Memory B cell (primary cell): ENCODE measurements at places on chromosomes 4 and X.

DNA sequence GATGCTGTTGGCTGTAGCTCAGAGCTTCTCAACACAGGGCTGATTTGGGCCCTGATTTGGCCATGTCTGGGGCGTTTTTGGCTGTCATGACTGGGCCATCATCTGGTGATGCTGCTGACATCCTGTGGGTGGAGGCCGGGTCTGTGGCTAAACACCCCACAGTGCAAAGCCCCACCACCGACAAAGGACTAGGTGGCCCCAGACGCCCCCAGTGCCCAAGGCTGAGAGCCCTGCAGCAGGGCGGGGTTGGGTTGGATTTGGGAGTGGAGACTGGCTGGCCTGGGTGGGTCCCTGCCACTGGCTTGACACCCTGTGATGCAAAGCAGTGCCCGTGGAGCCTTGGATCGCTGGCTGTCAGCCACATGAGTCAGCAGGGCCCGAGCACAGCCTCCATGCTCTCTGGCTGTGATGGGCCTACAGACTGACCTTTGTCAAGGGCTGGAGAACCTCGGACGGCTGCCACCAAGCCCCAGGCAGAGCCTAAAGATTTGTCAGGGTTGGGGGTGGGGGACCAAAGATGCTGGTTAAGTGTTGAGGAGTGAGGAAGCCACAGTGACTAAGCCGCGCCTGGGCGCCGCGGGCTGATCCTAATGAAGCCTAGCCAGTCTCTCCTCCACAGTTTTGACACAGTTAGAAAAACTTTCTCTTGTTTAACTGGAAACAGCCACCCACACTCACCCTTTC lies 28.3 kb downstream of the CYTL1 start:
- DNase-seq: no peak

DNA sequence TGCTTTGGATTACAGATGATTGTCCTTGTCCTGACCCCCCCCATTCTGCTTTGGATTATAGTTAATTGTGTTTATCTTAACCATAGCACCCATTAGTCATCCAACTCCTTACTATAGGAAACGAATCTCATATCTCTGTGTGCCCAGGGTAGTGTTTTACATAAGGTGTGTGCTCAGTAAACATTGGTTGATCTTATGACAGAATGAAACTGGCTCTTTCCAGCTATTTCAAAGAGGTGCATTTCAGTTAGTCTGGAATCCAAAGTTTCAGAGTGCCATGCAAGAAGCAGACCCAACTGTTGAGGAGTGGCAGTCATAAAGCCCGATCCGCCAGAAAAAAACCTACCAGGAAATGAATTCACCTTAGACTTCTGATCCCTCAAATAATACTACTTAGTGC lies 14.7 kb downstream of the TRIM2 start:
- no peak for DNase-seq

DNA sequence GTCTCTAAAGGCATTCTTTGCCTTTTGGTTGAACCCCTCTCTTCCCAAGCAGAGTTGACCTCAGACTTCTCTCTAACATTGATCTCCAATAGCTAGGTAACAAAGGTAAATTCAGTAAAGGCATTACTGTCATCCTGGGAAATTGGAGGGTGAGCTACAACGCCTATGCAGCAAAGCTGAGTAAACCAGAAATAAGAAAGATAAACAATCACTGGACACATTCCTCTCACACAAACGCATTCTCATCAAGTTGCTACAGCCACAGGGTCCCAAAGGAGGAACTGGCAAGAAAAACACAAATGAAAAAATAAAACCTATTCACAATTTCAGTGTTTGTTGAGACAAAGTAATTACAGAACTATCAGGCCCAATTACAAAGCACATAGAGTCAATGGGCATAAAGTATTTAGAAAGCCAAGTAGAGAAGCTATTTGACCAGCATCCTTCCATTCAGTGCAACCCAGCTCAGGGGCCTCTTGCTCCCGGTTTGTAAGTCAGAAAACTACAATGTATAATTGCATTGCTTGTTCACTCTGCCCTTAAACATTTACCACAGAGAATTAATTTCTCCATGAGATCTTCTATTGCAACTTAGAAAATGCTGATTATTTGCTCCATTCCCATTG lies 967.7 kb downstream of the PCDH7 start:
- DNase-seq: no peak

GRCh38 chrX:134803060-134803459 lies 144.8 kb upstream of the PLAC1 start:
- DNase-seq: no peak

- DNase-seq: no peak
Observed at GRCh38 chr4:145530189-145530588, 48.5 kb downstream of the SMAD1 start.

- DNase-seq: no peak
Observed at GRCh38 chr4:123480706-123481418, 84.3 kb downstream of the SPRY1 start.

DNA sequence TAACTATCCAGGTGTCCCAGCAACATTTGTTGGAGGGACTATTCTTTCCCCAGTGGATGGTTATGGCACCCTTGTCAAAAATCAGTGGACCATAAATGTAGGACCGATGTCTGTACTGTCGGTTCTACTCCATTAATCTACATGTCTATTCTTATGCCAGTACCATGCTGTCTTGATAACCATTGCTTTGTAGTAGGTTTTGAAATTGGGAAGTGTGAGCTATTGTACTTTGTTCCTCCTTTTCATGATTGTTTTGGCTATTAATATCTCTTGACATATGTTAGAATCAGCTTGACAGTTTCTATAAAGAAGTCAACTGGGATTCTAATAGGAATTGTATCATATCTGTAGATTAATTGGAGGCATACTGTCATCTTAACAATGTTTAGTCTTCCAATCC lies 112.7 kb downstream of the HNRNPD start:
- no peak for DNase-seq

GRCh38 chr4:187908731-187909130 lies 86.8 kb upstream of the ZFP42 start:
- DNase-seq: no peak

GRCh38 chr4:138249132-138249531 lies 7.0 kb upstream of the SLC7A11 start:
- DNase-seq: no peak
